Heart left ventricle (tissue), 16 donors: ENCODE measurements at places on chromosomes 1 and 21. TPM values are rescaled to one million over a fixed set of nuclear protein-coding genes. Genes with fewer than 3 reads are reported as not detected.

GRCh38 chr1:78091215-78091813 lies 45.5 kb downstream of the GIPC2 start:
- H3K27me3 ChIP-seq = no peaks in the 10 kb centered on the region
- H3K27ac ChIP-seq = no peak overlapping the region
- no peak overlapping the region for H3K4me3 ChIP-seq
- no peaks in the 10 kb centered on the region for H3K36me3 ChIP-seq
- DNase-seq = no peak

- H3K27ac ChIP-seq = no peak overlapping the region
- H3K4me3 ChIP-seq = no peak overlapping the region
- no peak for DNase-seq
- no peaks in the 10 kb centered on the region for H3K36me3 ChIP-seq
Measured at GRCh38 chr1:38915352-38915948, 26.2 kb downstream of the RHBDL2 start.

Gene ALG14
- 3.2 TPM for total RNA-seq

DNA sequence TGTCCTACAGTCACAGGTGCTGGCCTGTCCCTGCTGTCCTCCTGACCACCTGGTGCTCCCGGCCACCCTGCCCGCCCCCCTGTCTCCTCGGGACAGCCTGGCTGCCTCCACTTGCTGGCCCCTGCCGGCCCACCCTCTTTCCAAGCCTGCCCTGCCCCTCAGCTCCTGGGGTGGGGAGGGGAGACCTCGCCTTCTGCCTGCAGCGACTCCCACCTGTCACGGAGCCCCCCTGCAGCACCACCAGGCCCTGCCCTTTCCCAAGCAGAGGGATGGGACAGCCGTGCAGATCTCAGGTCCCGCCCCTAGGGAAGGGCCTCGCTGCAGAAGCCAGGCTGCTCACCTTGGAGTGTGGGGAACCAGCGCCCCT lies 7.5 kb downstream of the LRRC3 start:
- H3K4me3 ChIP-seq = no peak overlapping the region
- H3K27me3 ChIP-seq = no peaks in the 10 kb centered on the region
- H3K27ac ChIP-seq = no peak overlapping the region
- no peak for DNase-seq

Gene ADAMTS4
- 8.4 TPM for total RNA-seq

Gene CLDN8
- not detected for total RNA-seq
